ENCODE measurements at places on chromosomes 1 and 21. TPM values are rescaled to one million over a fixed set of nuclear protein-coding genes. Genes with fewer than 3 reads are reported as not detected.

DNA sequence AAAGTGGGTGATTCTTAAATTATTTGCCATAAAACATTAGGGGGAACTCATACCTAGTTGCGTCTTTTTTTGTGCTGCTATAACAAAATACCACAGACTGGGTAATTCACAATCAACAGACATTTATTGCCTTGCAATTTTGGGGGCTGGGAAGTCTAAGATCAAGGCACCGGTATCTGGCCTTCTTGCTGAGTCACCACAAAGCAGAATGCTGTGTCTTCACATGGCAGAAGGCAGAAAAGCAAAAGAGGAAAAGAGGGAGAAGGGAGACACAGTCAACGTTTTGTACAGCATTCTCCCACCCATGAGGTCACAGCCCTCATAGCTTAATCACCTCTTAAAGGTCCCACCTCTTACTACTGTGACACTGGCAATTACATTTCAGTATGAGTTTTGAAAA is 291.0 kb downstream of the CHRM3 start:
- DNase-seq: no peak

GRCh38 chr1:110118636-110119396 is 6.6 kb downstream of the UBL4B start:
- peak; percentile 3 for DNase-seq

GRCh38 chr1:33965086-33965485 is 101.2 kb downstream of the HMGB4 start:
- no peak for DNase-seq

GRCh38 chr1:55860798-55861519 is 645.8 kb upstream of the USP24 start:
- peak; percentile 24 for DNase-seq

DNA sequence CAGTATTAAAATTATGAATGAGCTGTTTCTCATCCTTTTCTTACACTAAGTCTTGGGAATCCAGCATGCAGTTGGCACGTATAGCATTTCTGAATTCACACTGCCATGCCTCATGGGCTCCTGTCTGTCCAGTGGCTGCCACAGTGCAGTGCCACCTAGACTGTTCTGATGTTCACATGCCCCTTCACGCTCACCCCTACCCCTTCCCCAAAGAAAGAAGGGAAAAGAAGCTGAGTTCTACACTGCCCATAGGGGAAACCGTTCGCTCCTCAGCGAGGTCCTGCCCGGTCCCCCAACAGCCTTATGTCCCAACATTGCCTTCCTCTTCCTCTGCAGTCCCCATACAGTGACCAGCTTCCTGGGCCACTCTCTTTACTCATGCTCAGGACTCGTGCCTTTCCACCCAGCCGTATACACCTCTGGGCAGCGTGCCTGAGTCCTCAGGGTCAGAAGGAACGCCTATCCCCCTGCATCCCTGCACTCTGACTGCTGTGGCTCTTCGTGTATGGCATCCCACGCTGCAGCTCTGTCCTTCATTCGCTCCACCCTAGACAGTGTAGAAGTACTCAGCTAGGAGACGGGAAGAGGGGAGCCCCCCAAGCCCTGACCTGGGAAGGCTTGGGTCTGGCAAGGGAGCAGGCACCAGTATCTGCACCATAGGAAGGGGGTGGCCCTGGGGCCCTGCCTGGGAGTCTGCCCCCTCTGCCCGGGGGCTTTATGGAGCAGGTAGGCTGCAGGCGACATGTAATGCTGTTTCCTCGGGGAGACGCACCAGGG is 24.1 kb upstream of the ARF1 start:
- DNase-seq: no peak

DNA sequence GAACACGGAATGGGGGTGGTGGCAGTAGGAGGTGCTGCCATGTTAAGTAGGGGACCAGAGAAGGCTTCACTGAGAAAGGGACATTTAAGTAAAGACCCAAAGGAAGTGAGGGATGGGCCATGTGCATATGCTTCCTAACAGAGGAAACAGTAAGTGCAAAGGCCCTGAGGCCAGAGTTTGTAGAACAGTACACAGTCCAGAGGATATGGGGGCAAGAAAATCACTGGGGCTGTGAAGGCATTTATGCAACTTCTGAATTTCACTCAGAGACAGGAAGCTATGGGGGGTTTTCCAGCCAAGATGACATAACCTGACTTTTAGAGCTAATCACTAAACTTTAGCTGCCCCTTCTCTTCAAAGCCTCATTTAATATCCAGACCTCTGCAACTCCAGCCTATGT is 202.5 kb upstream of the EDN2 start:
- no peak for DNase-seq

GRCh38 chr21:31338908-31339368 is 5.1 kb downstream of the TIAM1 start:
- DNase-seq: no peak

DNA sequence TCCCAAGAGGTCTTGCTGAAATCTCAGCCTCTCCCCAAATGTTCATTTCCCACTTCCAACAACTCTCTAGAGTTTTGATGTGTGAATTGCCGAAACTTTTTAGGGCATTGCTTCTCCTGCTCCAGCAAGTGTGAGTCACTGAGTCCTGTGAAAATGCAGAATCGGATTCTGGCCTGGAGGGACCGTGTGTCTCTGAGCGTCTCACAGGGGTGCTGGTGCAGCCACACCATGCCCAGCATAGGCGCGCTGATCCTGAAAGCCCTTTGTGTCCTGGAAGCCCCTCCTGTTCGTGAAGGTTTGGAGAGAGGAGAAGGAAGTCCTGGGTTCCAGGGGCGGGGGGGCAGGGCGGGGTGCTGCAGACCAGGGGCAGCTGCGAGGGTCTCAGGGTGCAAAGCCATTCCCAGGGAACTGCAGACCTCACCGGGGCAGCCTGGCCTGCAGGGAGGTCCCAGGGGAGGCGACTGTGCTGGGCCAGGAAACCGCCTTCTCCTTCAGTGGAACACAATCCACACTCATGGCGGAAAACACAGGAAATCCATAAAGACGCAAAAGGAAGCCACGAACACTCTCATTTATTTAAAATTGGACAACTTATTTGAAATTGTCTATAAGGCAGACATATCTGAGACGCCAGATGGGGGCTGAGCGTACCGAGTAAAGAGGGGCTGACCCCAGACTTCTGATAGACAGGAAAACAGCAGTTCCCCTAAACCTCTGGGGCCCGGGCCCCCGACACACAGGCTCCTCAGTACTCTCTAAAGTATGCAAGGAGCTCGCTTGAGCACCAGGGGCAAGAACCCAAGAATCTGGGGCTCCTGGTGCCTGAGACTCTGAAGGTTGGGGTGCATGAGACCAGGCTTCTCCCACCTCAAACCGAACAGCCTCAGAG is 43.5 kb upstream of the ADARB1 start:
- DNase-seq: no peak

GRCh38 chr1:177368255-177368654 is 197.5 kb downstream of the BRINP2 start:
- peak; percentile 19 for DNase-seq

DNA sequence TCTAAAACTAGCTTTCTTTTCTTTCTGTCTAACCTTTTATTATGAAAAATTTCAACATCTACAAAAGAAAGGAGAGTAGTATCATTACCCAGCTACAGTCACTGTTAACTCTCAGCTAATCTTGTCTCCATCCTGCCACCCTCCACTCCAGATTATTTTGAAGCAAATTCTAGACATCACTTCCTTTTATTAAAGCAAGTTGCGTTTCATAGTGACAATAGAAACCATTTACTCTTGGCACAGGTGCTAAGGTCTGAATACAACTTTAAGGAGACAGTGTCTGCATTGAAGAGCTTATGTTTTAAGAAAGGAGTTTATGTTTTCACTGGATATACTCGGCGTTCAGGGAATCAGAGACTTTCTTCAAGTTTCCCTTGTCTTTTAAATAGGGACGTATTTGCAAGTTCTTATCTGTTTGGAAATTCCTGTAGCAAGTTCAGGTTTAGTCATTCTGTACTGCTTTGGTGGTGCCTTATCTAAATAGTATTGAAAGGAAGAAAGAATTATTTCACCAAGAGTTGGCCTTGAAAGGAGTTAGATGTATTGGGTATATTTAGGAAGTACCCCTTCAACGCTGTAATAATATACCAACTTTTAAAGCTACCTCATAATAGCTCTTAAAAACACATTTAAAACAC is 42.7 kb downstream of the ITSN1 start:
- peak; percentile 73 for DNase-seq

GRCh38 chr1:209106237-209106741 is 477.2 kb upstream of the CAMK1G start:
- DNase-seq: peak; percentile 53

NPHS2 gene
- total RNA-seq: not detected

GRCh38 chr21:38804030-38804788 is 1.5 kb upstream of the ETS2 start:
- peak; percentile 49 for DNase-seq

UQCRH gene
- total RNA-seq: 370 TPM

DNA sequence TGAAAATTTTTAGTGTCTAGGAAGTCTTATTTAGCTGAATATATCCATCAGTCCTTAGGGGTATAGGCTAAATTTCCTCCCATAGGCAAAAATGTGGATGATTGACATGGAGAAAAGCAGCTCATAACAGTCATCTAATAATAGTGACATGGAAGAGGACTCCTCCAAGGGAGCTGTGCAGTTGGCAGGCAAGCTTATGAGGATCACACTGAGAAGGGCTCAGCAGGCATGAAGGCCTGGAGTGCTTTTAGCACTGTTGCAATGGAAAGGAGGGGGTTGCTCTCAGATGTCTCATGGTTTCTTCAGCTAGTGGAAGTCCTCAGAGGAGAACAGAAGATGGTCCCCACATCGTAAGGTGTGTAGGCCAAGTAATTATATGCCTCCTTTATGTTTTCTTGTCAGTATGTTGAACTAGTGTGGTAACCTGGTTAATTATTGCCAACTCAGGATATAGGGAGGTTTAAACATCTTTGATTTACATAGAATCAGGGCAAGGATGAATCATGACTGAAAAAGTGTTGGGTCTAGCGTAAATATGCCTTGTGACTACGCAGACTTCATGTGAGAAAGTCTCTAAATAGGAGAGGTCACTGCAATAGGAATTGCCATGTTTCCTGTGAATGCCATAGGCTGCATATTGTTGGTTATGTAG is 18.9 kb downstream of the VN1R5 start:
- no peak for DNase-seq

GRCh38 chr1:1216770-1217620 is 3.0 kb upstream of the TNFRSF4 start:
- DNase-seq: no peak

GRCh38 chr1:75129660-75129982 is 4.6 kb upstream of the LHX8 start:
- no peak for DNase-seq

UBXN10 gene
- total RNA-seq: 0.33 TPM

DNA sequence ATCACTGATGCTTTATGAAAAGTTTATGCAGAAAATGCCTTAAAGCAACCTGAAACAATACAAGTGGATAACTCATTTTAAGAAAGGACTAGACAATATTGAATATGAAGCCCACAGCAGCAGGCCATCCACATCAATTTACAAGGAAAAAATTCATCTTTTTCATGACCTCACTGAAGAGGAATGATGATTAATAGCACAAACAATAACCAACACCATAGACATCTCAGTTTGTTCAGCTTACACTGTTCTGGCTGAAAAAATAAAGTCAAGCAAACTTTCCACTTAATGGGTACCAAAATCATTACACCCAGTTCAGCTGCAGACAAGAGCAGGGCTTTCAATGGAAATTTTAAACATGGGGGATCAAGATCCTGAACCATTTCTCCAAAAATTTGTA is 380.6 kb upstream of the NEGR1 start:
- DNase-seq: peak; percentile 1

DNA sequence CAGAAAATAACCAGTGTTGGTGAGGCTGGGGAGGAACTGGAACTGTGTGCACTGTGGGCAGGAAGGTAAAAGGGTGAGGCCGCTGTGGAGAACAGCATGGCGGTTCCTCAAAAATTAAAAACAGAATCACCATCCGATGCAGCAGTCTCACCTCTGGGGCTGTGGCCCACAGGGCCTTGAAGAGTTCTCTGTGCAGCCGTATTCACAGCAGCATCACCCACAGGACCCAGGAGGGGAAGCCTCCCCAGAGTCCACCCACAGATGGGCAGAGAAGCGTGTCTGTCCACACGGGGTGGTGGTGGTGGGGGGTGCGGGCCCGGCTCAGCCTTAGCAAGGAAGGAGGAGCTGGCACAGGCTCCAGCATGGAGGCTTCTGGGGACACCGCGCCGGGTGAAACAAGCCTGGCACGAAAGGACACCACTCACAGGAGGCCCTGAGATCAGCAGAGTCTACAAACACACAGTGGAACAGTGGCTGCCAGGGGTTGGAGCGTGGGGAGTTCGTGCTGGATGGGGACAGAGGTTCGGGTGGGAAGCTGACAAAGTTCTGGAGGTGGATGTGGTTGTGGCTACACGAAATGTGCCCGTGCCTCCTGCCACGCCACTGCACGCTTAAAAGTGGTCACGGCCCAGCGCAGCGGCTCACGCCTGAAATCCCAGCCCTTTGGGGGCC is 11.5 kb downstream of the MORN1 start:
- no peak for DNase-seq

TRABD2B gene
- under 0.01 TPM for total RNA-seq

DNA sequence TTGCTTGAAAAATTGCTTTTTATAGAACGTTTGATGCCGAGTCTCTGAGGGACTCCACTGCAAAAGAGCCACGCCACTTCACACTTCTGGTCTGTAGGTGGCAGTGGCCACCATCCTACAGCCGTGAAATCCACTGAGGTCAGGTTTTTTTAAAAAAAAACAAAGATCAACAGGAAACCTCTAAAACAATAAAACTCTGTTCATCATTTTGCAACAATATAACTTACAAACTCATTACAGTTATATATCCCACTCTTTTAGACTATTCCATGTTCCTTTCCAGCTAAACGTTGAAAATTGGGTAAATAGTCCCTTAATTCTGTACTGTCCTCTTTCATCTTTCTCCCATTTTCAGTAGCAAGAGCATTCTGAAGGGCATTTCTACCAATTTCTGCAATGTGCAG is 64.6 kb upstream of the FMN2 start:
- peak; percentile 41 for DNase-seq

HEYL gene
- not detected for total RNA-seq

- DNase-seq: no peak
Observed at GRCh38 chr1:165327538-165327937, 29.0 kb downstream of the LMX1A start.

DNA sequence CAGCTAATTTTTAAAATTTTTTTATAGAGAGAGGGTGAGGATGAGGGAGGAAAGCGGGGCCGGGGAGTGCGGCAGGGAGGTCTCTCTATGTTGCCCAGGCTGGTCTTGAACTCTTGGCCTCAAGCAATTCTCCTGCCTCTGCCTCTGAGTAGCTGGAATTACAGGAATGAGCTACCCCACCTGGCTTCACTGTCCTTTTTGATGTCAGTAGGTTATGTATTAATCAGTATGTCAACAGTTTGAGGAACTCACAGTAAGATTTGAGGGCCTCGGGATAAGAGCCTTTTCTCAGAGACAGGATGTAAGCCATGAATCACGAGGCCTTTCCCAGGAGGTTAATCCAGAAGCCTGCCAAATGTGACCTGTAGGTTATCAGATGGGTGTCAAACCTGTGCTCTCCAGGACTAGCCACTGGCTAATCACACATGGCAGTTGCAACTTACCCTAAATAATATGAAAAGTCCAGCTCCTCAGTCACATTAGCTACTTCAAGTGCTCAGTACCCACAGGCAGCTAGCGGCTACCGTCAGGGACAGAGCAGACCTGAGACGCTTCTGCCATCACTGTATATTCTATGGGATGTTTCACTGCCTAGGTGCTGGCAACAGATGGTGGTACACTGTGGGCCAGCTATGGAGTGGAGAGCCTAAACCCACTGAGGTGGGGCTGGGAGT is 33.1 kb downstream of the TRIM67 start:
- DNase-seq: no peak

- peak; percentile 15 for DNase-seq
Observed at GRCh38 chr1:200154069-200154767, 126.7 kb downstream of the NR5A2 start.

- DNase-seq: no peak
Observed at GRCh38 chr1:175628548-175629317, 114.7 kb downstream of the TNR start.

MTOR gene
- total RNA-seq: 36.2 TPM
